Stromal cell of bone marrow (primary cell): ENCODE measurements at places on chromosomes 2 and 18.

DNA sequence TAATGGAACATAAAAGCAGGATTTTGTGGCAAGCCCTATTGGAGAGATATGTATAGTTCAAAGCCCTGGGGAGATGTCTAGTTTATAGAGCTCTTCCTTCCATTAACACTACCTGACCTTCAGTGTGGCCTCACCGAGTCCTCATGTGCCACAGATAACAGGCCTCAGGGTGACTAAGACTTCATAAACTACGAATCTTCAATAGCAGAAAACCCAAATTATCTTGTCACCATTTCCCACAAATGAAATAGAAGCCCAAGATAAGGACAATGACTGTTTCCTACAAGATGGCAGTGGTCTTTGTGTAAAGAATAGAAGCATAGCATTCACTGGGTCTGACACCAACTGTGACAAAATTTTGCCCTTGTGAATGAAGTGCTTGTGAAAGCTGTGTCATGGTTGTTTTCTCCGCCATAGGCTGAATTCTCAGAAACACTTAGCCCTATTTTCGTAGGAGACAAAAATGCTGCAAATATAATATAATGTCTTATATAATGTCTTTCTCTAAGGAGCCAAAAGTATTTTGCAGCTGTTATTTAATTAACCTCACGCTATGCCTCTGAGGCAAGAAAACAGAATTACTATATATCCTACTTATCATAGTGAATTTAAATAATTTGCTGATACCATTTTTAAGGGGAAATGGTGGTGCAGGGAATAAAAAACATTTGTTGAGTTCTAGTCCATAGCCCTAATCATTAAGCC, 136.7 kb upstream of the CWC22 start:
- no peak for DNase-seq

- no peak for DNase-seq
Measured at GRCh38 chr2:196610796-196611195, 28.7 kb upstream of the CCDC150 start.

DNA sequence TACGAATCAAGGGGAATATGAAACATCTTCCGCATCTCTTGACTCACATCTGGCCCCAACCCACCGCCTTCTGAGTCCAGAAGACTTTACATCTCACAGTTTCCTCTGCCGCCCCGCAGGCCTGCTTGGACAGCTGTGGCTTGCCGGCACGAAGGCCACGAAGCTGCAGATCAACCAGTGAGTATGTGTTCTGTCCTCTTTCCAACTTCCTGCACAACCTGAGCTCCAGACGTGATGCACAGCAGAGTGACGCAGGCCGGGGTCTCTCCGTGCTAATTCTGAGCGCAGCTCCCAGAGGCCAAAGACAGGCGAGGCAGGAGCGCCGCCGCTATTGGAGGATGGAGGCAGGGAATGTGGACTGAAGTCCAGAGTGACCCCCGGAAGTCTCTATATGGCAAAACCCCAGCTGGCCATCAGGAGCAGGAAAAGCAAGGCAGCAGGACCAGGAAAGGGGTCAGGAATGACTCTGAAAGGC, 93.5 kb downstream of the ZCCHC2 start:
- no peak for DNase-seq

GRCh38 chr18:55338978-55339650, 248.9 kb downstream of the TCF4 start:
- DNase-seq = no peak

- no peak for DNase-seq
Measured at GRCh38 chr18:54089749-54090459, 134.6 kb downstream of the MBD2 start.

GRCh38 chr2:99490623-99491461, 1.0 kb upstream of the REV1 start:
- no peak for DNase-seq

- DNase-seq = no peak
Measured at GRCh38 chr2:173358616-173359015, 3.9 kb downstream of the CDCA7 start.

DNA sequence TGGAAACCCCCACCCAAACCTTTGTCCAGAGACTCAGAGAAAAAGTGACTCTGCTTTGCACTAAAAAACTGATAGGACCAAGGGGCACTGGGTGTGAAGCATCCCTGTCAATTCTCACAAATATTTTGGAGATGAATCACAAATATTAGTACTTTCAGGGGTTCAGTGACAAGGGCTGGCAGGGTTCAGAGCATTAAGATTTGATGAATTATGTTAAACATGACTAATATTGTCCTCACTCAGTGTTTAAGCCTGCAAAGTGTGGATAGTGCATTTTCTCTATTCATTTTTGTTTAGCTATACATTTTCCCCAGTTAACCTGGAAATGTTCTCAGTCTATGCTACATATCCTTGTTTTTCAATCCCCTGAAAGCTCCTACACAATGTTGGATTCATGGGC, 65.3 kb upstream of the CCDC68 start:
- DNase-seq = no peak

- DNase-seq = peak; percentile 86
Measured at GRCh38 chr2:225091336-225091735, 49.1 kb upstream of the DOCK10 start.
